ENCODE measurements at places on chromosomes 5 and 9. TPM values are rescaled to one million over a fixed set of nuclear protein-coding genes. Genes with fewer than 3 reads are reported as not detected.

The CNTNAP3 gene
- total RNA-seq = 0.73 TPM

- DNase-seq = no peak
Observed at GRCh38 chr5:42321785-42322184, 101.5 kb upstream of the GHR start.

DNA sequence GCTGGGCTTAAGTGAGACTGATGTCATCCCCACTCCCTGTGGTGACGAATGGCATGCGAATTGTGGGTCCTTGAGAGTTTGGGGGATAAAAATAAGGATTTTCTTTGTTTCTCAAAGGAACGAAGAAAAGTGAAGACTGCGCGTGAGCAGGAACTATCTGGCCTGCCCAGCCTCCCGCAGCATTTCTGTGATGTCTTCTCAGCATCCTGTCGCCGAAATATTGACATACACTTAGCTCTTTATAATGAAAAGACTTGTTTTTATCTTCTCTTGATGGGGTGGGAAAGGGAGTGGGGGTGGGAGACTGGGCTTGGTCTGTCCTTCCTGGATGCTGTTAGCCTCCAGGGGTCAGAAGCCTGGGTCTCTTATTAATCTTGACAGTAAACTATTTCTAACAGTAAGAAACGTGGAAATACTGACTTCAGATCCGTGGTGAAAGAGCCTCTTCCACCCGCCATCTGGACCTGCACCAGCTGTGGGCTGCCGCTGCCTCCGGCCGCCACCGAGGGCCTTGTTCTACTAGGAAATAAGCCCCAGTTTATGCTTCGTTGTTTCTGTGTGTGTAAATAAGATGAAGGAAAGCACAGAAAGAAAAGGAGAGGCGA lies 239.6 kb downstream of the FANCC start:
- peak; percentile 10 for DNase-seq

DNA sequence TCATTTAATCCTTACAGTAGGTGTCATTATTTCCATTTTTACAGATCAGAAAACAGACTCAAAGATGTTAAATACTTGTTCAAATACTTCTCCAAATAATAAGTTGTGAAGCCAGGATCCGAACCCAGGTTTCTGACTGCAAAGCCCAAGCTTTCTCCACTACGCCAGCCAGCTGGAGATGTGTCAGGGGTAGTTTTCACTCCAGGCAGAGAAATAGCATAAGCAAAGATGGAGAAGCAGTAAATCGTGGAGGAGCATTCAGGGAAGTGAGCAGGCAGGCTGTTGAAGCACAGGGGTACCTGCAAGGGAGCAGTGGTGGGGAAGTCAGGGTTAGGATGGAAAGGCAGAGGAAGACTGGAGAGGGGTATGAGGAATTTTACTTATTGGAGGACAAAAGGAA lies 2.9 kb downstream of the TLN1 start:
- no peak for DNase-seq

GRCh38 chr9:132008855-132009812 lies 70.5 kb downstream of the MED27 start:
- DNase-seq = no peak

GRCh38 chr5:150763023-150763769 lies 4.4 kb upstream of the DCTN4 start:
- peak; percentile 58 for DNase-seq

GRCh38 chr9:101711330-101711941 lies 27.0 kb downstream of the GRIN3A start:
- no peak for DNase-seq

DNA sequence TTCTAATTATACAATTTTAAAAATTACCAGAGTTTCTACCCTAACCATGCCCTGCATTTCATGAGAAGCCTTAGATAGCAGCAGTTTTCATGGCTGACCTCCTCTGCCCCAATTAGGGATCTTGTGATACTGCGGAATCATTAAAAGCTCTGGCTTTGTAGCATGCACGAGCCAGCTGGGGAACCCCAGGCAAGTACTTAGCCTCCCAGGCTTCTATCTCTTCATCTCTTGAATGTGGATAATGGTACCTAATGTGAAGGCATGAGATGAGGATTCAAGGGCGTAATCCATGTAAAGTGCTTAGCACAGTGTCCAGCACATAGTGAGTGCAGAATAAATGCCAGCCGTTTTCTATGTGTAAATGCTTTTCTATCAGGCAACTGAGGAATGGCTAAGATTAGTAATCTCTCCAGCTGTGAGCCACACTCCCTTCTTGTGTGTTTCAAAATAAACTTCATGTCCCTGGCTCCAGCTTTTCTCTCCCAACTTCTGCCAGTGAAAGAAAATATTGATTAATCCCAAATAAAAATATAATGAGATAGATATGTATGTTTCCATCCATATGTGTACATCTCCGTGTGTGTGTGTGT lies 88.4 kb downstream of the APBA1 start:
- no peak for DNase-seq

DNA sequence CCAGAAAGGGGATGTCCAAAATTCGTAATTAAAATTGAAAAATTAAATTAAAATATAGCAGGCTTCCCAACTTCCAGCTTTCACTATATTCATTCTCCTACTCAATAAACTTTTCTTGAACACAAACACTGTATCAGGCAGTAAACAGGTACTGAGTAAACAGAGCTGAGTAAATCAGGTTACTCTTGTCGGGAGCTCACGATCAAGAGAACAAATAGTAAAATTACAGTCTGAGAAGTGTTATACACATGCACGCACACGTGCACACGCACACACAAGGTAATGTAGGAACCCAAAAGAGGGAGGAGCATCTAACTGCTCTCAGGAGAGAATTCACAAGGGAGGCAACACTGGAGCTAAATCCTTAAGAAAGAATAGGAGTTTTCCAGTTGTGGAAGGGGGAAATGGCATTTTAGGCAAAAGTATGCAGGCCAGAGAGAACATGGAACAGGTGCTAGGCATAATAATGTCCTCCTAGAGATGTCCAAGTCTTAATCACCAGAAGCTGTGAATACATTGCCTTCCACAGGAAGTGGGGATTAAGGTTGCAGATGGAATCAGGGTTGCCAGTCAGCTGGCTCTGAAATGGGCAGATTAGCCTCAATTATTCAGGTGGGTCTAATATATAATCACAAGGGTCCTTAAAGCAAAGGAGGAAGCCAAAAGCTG lies 598.8 kb upstream of the BRINP1 start:
- DNase-seq = no peak

DNA sequence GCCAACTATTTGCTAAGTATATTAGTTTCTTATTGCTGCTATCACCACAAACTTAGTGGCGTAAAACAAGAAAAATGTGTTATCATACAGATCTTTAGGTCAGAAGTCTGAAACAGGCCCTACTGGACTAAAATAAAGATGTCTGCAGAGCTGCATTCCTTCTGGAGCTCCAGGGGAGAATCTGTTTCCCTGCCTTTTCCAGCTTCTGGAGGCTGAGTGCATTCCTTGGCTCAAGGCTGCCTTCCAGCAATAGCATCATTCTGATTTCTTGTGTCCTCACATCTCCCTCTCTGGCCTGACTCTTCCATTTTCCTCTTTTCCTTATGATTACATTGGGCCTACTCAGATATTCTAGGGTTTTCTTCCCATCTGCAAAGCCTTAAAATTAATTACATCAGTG lies 15.9 kb downstream of the MAN2A1 start:
- DNase-seq = no peak

DNA sequence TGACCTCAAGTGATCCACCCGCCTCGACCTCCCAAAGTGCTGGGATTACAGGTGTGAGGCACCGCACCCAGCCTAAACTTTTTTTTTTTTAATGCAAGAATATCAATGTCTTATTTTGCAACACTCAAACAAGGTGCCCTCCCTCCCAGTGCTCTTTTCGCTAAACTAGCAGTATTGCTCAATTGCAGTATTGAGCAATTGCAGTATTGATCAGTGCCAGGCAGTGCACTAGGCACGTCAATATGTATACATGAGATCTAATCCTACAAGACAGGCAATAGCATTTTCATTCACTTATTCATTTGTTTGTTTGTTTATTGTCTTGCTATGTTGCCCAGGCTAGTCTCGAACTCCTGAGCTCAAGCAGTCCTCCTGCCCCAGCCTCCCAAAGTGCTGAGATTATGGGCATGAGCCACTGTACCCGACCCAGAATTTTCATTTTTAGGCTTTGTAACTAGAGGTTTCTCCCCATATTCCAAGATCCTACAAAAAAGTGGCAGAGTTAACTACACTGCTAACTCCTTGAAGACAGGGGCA lies 94.5 kb downstream of the TTLL11 start:
- DNase-seq = no peak

DNA sequence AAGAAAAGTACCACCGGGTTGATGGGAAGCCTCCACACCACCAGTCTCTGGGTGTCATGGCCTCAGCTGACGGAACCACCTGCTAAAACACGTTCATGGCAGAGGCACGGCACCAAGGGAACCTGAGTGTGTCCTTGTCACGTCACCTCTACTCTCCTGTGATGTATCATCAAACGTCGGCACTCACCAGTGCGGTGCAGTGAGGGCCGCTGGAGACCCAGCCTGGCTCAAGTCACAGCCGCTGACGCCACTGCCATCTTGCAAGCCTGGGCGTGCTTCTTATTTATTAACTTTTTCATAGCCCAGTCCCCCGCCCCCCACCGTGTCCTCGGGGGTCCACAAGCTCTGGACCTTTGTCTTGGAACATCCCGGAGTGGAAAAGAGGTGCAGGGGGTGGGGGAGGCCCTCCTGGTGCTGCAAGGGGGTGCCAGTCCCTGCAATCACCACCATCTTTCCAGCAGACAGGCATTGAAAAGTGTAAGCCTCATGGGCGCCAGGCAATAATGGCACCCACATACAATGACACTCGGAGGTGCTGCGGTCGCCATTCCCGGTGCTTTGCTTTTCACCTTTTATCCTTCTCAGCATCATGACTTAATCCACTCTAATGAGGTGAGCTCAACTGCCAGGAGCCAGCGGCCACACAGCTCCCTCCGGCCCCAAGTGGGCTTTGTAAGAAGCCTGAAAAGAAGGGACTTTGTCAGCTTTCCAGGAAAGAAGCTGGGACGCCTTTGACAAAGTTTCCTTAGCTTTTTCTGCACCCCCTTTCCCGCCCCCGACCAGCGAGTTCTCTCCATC lies 202.3 kb upstream of the IRX1 start:
- no peak for DNase-seq

- DNase-seq = no peak
Observed at GRCh38 chr5:96333391-96333790, 99.7 kb downstream of the PCSK1 start.

DNA sequence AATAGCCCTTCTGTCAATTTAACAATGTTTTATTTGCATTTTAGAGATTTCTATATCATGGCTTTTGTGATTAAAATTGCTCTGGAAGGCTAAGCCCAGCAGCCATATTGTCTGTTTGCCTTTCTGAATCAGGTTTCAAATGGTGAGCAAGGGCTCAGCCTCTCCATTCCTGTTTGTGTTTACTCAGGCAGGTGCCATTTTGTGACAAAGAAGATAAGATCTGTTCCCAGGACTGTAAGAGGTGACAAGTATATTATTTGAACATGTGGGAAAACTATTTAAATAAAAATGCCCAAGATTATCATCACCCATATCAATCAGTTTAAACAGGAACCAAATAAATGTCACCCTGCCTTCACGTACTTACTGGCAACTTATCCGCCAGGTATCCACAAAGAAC lies 641.3 kb upstream of the KLF4 start:
- DNase-seq = no peak

The BTNL3 gene
- total RNA-seq = not detected

The MAN2A1 gene
- 31.1 TPM for total RNA-seq

GRCh38 chr9:111853450-111853827 lies 43.2 kb upstream of the UGCG start:
- DNase-seq = no peak

The FOXD4L5 gene
- total RNA-seq = 0.15 TPM

All from ovary (tissue), 10 donors.